ENCODE measurements at places on chromosomes 7 and 10. TPM values are rescaled to one million over a fixed set of nuclear protein-coding genes. Genes with fewer than 3 reads are reported as not detected.
A peak's percentile ranks its signal among the peaks of the same experiment; 100 is the strongest.

SLC39A12 gene
- total RNA-seq, result not detected

- no peak for DNase-seq
Measured at GRCh38 chr10:132453470-132453861, 56.5 kb downstream of the PWWP2B start.

- DNase-seq, result peak; percentile 34
Measured at GRCh38 chr7:107596881-107597581, 17.0 kb downstream of the BCAP29 start.

DNA sequence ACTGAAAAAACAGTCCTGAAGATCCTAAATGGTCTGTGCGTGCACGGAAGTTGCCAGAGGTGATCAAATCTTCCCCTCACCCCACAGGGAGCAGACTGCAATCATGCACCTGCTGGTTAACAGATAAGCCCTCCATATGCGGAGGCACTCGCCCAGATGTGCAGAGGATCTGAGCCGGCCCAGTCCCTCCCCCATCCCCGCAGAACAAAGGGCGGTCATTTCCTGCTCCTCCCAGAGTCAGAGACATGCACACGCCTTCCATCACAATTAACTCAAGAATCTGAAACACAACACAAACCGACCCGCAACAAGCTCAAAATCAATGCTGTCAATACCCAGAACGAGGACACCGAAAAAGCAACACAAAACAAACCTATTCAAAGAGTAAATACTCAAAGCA lies 24.2 kb downstream of the CRTAC1 start:
- DNase-seq, result no peak

ACTL6B gene
- total RNA-seq, result not detected

- no peak for DNase-seq
Measured at GRCh38 chr10:122543676-122544445, 16.7 kb upstream of the DMBT1 start.

DNA sequence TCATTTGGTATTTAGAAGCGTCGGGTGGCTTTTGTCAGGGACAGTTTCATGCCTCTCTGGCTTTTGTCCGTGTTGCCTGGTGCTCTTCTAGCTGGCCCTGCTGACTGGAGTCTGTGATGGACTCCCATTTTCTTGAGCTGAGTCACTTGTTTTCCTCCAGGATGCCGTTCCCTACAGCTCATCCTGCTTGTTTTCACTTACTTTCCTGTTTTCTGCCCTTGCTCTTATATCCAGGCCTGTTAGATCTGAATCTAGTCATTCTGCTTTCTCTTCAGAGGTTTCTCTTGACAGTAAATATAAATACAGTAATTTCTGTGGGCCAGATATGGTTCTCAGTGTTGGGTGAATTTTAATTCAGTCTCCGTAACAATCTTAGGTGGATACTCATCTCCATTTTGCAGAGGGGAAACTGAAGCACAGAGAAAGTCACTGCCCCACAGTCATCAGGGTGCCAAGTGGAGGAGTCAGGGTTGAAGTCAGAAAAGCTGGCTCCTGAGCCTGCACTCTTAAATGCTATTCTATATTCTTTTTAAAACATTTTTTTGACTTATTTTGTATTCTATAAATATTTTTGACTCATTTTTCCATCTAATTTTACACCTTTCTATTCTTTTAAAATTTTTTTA lies 85.4 kb downstream of the CCNY start:
- peak; percentile 91 for DNase-seq

ZNF425 gene
- total RNA-seq, result 6.3 TPM

- DNase-seq, result no peak
Measured at GRCh38 chr10:2351566-2351965, 614.2 kb upstream of the ADARB2 start.

EPHB6 gene
- total RNA-seq, result 0.32 TPM

MUC3A gene
- not detected for total RNA-seq

TRIP6 gene
- 232 TPM for total RNA-seq

DNA sequence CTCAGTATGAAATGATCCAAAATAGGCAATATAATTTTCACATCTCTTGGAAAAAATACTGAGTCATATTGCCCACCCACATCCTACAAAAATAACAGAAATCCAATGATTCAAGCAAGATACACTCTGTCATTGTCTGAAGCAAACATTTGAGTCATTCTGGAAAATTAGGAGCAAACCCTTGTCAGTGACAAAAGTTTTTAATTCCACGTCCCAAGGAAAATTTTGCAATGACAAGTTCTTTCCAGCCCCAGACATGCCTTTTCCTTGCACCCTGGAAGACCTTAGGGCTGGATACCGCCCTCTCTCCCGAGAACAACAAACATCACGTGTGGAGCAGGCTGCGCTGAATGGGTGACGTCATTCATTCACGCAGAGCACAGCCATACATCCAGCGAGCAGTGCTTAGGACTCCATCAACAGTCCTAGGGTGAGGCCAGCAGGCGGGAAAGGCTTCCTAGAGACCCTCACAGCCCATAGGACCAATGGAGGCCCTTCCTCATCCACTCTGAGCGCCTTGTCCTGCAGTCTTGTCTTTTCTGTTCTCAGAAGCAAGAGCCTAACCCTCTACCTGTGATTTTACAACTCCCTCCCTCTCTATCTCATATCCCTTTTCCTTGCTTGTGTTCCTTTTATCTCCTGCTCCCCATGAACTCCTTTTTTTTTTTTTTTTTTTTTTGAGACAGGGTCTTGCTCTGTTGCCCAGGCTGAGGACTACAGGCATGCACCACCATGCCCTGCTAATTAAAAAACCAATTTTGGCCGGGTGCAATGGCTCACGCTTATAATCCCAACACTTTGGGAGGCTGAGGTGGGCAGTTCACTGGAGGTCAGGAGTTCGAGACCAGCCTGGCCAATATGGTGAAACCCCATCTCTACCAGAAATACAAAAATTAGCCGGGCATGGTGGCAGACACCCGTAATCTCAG lies 23.5 kb upstream of the KDM7A start:
- DNase-seq, result peak; percentile 31

- no peak for DNase-seq
Measured at GRCh38 chr10:7679256-7679655, 12.5 kb upstream of the ITIH5 start.

- DNase-seq, result no peak
Measured at GRCh38 chr7:70997261-70997660, 134.7 kb upstream of the GALNT17 start.

CALHM3 gene
- total RNA-seq, result not detected

- peak; percentile 32 for DNase-seq
Measured at GRCh38 chr7:13111230-13111629, 423.8 kb downstream of the ARL4A start.

- DNase-seq, result no peak
Measured at GRCh38 chr10:60367901-60368300, 21.8 kb downstream of the ANK3 start.

DNA sequence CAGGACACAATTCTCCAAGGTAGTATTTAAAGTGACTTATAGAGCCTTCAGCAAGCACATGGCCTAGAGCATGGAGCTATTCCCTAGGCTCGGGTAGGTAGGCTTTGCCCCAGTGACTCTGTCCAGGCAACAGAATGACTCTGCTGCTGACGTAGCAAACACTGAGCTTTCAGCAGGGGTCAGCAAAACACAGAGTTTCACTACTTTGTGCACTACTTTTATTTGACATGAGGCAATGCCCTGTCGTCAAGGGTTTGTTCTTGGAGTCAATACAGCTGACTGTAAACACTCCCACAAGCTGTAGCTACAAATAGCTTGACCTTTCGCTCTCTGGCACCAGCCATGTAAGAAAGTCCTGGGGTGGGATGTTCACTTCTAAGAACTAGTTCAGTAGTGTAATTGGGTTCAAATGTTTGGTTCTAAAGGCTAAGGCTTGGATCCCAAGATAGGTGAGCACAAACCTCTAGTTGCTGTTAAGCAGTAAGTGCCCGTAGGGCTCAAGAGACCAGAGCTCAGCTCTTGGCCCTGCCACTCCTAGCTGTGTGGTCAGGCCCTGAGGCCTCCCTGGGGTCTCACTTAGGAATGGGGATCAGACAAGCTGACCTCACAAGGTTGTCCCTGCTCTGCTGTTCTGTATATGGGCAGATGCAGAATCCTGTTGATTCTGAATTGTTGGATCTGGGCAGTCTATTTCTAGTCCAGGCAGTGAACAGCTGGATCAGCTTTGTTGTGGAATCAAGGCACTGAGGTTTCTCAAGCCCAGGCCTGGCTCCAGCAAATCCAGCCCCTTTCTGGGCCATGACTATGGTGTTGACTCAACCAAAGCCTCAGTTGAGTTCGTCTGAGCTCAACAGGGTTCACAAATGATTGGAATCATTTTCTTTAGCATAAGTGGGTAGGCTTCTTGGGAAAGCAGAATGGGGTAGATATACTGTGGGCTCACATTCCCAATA lies 10.7 kb downstream of the NODAL start:
- peak; percentile 58 for DNase-seq

DNA sequence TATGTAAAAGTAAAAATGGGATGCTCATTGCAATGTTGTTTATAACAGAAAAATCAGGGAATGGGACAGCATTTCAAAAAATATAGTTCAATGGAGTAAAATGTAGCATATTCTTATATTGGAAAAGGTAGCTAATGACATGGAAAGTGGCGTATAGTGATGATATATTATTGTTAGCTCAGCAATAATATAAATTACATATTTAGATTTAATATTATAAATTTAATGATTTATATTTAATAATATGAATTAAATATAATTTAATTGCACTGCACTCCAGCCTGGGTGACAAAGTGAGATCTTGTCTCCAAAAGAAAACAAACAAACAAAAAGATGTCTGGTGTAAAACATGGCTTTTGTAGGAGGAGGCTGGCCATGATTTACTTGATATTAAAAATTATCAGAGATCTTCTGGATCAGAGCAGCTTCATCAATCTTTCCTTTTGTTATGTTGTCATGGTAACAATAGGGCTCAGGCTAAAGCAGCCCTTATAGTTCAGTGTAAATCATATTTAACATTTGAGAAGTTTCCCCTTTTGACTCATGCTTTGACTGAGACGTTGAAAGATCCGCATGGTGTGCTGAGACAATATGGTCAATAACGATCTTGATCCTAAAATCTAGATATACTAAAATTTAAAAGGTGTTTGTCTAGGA lies 23.2 kb downstream of the OR6B1 start:
- DNase-seq, result no peak

DNA sequence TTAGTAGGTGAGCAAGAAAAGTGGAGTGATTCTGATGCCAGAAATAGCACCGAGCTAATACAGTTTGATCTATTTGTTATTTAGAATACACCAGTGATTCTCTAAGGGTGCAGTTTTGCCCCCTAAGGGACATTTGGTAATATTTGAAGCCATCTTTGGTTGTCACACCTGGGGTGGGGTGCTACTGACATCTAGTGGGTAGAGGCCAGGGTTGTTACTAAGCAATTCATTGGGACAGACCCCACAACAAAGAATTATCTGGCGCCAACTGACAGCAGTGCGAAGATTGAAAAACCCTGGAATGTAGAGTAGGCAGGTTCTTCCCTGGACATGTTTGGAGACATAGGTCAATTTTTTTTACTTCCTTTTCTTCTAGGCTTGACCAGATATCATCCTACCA lies 14.6 kb downstream of the PALS2 start:
- DNase-seq, result peak; percentile 28

- DNase-seq, result peak; percentile 65
Measured at GRCh38 chr7:121069346-121070100, 81.0 kb downstream of the CPED1 start.

- no peak for DNase-seq
Measured at GRCh38 chr10:124669824-124670654, 74.1 kb downstream of the FAM53B start.

DNA sequence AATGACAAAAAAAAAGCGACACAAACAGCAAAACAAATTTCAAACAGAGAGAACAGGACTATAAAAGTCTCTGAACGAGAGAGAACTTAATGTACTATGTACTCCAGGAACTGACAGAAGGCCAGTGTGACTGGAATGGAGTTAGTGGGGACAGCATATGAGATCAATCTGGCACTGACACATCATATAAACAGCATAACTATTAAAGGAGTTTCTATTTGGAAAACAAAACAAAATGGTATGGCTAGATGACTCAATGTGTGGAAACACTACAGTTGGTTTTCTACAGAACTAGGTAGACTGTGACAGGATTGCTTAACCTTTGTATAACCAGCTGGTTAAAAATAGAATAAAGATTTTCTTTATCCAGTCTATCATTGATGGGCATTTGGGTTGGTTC lies 232.9 kb upstream of the KAT6B start:
- peak; percentile 51 for DNase-seq

ABCA13 gene
- total RNA-seq, result 3.4 TPM

DNA sequence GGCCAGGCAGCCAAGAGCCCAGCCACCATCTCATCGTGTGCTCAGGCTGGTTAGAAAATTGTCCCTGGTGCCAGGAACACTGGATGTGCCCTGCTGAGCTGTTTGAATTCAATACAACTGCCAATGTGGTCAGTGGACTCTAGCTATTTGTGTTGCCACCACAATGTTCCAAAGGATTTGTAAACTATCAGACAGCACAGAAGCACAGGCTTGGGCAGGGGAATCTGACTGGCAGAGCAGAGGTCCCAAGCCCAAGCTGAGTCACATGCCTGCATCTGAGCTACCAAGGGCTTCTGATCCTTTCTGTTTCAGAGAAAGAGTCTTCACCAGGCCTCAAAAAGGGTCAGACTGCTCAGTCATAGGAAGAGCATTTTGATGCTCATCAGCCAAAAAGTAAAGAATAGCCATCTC lies 232.1 kb upstream of the SEMA3C start:
- DNase-seq, result peak; percentile 85

DNA sequence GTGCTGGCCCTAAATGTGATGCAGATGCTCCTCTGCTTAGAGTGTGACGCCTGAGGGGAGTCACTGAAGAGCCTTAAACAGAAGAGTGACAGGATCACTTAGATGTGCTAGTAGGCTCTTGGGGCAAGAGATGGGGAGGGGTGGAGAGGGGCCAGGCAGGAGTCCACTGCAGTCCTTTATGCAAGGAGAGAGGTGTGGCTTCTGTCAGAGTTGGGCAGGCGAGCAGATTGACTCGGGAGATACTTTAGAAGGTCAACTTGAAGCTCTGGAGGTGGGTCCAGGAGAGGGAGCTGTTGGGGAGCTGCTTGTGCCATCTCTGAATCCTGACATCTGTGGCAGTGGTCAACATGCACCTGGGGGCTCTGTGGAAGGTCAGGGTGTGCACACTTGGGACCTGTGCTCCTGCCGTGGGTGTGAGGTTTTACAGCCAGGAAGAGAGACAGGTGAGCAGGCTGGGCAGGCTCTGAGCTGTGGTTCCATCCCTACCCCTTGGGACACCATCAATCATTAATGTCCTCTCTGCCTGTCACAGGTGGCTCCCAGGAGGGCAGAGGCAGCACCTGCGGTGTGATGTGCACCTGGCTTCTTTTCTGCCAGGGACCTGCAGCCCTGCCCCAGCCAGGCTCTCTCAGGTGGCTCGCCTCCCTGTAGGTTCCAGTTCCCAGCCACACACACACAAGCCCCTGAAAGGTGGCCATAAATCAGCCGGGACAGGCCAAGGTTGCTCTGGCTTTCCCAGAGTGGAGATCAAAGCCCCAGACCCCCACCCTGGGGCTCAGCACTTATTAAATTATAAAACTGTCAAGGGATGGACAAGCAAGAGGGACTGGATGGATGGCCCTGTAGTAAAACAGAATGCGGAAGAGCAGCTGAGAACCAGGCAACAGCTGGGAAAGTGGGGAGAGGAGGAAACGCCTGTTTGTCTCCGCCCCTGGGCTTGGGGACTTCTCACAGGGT lies 14.0 kb downstream of the NEURL1 start:
- DNase-seq, result no peak

- DNase-seq, result no peak
Measured at GRCh38 chr10:49611816-49612512, 1.9 kb downstream of the SLC18A3 start.

DNAH11 gene
- total RNA-seq, result under 0.01 TPM

Data from LHCN-M2 (cell line).